ENCODE measurements at places on chromosomes 4 and X. TPM values are rescaled to one million over a fixed set of nuclear protein-coding genes. Genes with fewer than 3 reads are reported as not detected.

Gene ADGRG4
- 0.03 TPM for polyA plus RNA-seq

Gene LNX1
- 5.0 TPM for polyA plus RNA-seq

Gene CT45A3
- polyA plus RNA-seq, result 2.7 TPM

- DNase-seq, result no peak
Measured at GRCh38 chr4:8838961-8839431, 32.6 kb downstream of the HMX1 start.

DNA sequence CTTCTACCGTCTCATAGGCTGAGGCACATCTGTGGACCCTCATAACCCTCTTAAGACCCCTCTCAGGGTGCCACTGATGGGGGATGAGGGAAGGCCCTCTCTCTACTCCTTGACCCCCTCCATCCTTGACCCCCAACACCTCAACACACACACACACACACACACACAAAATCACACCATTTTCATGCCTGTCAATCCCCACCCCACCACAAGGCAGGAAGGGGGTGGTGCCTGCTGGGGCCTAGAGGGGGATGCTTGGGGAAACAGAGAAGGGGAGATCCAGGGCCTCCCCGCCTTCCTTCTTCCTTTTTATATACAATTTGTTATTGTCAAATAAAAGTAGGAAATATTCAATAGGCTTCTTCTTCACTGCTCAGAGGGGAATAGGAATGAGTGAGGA lies 1.2 kb upstream of the EBP start:
- no peak for DNase-seq

- DNase-seq, result no peak
Measured at GRCh38 chr4:96558466-96558865, 718.6 kb downstream of the PDHA2 start.

DNA sequence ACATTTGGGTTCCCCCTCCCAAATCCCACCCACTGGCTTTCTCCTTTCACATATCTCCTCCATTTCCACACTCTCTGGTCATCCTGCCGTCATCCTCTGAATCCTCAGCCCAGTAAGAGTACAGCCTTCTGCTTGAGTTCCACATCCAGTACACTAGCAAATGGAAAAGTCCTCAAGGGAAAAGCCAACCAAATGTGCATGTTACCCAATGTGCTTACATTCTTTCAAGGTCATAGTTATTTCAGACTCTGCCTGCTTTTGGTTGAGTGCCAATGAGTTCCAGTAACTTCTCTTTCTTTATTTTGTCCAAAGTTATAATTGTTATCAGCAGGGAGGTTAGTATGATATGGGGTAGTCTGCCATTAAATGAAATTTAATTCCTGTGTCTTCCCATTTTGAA lies 78.1 kb downstream of the SRPX start:
- no peak for DNase-seq

DNA sequence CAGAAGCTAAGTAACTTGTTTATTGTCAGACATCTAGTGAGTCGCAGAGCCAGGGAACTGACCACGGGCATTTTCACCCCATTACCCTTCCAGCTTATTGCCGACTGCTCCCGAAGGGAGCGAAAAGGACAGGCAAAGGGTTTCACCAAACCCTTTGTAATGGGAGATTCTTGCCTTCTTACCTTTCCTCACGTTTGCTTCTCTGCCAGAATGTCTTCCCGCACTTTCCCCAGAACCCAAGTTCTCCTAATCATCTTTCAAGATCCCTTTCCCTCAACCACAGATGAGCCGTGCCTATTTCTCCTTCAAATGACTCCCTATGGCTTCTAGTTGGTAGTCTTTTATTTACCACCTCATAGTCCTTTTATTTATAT lies 520 bp upstream of the SRP72 start:
- DNase-seq, result no peak

- no peak for DNase-seq
Measured at GRCh38 chr4:726235-726787, 20.7 kb downstream of the PCGF3 start.

DNA sequence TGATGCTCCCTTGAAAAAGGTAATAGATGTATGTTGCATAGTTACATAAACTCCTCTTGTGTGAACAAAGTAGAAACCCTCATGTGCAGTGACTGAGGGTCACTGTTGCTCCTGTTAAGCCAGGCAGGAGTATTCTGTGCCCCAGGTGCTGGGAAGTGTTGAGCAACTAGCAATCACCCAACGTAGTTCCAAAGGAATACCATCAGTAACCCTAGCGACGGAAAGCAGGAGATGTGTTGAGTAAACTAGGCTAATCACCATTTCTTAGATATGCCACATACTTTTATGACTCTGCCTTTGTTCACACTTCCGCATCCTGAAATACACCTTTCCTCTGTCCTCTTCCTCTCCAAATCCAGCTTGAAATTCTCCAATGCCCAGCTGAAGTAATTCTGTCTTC lies 50.9 kb upstream of the TAB3 start:
- no peak for DNase-seq

GRCh38 chr4:138512756-138513155 lies 270.6 kb upstream of the SLC7A11 start:
- no peak for DNase-seq

DNA sequence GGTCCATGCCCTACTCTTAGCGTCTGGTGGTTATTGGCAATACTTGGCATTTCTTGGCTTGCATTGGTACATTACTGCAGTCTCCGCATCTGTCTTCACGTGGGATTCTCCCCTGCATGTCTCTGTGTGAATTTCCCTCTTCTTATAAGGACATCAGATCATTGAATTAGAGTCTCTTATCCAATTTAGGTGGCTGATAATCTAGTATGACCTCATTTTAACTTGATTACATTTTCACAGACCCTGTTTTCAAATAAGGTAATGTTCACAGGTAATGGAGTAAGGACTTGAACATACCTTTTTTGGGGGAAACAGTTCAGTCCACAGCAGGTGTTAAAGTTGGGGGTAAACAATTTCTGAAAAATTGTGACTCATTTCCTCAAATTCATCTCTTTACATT lies 16.6 kb downstream of the KIAA0232 start:
- DNase-seq, result no peak

Data from muscle of arm (tissue), 14 donors.